ENCODE measurements at places on chromosomes 12 and 14. TPM values are rescaled to one million over a fixed set of nuclear protein-coding genes. Genes with fewer than 3 reads are reported as not detected.

DNA sequence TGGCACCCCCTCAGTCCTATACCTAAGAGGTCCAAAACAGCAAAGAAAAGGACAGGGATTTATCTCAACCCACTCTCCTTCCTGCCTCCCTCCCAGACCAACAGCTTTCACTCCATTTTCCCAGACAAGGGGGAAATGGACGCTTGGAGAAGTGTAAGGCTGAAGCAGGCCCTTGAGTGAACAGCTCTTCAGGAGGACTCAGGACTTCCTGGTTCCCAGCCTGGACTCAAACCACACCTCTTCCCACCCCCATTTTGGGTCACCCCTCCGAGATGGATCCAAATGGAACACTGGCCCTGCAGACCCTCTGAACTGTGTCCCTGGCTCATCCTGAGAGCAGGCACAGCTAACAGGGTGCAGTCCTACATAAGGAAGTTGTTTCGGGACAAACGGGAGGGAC lies 2.7 kb downstream of the KMT2D start:
- peaks cover 50% of the 10 kb centered on the region for H3K4me1 ChIP-seq
- peak; percentile 70 for DNase-seq
- H3K36me3 ChIP-seq: peaks cover 40% of the 10 kb centered on the region
- H3K27me3 ChIP-seq: no peaks in the 10 kb centered on the region

DNA sequence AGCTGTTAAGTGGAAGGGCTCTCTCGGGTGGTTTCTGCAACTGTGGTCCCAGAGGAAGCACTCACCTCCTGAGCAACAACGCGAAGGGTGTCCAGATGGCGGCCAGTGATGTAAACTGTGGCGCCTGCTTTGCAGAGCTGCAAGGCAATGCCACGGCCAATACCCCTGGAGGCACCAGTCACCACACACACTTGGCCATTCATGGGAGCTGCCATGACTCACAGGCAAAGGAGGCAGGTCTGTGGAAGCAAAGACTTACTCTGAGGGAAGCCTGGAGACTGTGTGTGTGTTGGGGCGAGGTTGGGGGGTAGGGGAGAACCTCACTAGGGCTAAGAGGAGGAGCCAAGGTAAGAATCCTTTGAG lies 707 bp downstream of the DHRS1 start:
- H3K27me3 ChIP-seq: no peaks in the 10 kb centered on the region
- H3K4me1 ChIP-seq: peaks cover 36% of the 10 kb centered on the region
- DNase-seq: peak; percentile 70
- H3K36me3 ChIP-seq: peaks cover 41% of the 10 kb centered on the region
- peak overlapping the region; percentile 86 for H3K4me3 ChIP-seq

SAMD15 gene
- total RNA-seq: 0.28 TPM

DNA sequence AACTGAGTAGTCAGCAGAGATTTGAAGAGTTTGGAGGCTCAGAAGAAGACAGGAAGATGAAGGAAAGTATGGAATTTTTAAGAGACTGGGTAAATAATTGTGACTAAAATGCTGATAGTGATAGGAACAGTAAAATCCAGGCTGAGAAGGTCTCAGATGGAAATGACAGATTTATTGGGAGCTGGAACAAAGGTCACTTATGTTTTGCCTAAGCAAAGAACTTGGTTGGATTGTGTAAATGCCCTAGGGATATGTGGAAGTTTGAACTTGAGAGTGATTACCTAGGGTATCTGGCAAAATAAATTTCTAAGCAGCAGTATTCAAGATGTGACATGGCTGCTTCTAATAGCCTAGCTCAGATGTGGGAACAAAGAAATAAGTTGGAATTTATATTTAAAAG lies 180.9 kb downstream of the TRHDE start:
- no peak overlapping the region for H3K4me3 ChIP-seq
- no peak overlapping the region for H3K27ac ChIP-seq
- no peaks in the 10 kb centered on the region for H3K4me1 ChIP-seq
- no peaks in the 10 kb centered on the region for H3K27me3 ChIP-seq

SDR9C7 gene
- not detected for total RNA-seq

- H3K27ac ChIP-seq: no peak overlapping the region
- H3K4me1 ChIP-seq: no peaks in the 10 kb centered on the region
- no peak overlapping the region for H3K4me3 ChIP-seq
- H3K36me3 ChIP-seq: no peaks in the 10 kb centered on the region
- no peak for DNase-seq
Observed at GRCh38 chr14:94935706-94936300, 165.9 kb upstream of the GSC start.

DNA sequence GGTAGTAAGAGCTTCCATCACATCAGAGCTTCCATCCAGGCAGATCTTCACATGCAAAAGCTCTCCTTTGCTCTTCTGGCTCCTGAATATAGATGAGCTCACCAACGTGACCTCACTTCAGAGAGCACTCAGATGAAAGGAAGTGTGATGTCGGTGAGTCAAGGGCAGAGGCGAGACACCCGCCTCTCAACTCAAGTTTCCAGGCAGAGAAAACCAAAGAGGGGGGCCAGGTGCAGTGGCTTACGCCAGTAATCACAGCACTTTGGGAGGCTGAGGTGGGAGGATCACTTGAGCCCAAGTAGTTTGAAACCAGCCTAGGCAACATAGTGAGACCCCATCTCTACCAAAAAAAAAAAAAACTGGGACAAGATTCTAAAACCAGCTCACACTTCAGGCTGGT lies 126.9 kb downstream of the DUSP6 start:
- H3K4me1 ChIP-seq: peaks cover 64% of the 10 kb centered on the region
- H3K27ac ChIP-seq: peak overlapping the region; percentile 95
- peak; percentile 92 for DNase-seq
- H3K36me3 ChIP-seq: peaks cover 12% of the 10 kb centered on the region
- no peaks in the 10 kb centered on the region for H3K27me3 ChIP-seq

DNA sequence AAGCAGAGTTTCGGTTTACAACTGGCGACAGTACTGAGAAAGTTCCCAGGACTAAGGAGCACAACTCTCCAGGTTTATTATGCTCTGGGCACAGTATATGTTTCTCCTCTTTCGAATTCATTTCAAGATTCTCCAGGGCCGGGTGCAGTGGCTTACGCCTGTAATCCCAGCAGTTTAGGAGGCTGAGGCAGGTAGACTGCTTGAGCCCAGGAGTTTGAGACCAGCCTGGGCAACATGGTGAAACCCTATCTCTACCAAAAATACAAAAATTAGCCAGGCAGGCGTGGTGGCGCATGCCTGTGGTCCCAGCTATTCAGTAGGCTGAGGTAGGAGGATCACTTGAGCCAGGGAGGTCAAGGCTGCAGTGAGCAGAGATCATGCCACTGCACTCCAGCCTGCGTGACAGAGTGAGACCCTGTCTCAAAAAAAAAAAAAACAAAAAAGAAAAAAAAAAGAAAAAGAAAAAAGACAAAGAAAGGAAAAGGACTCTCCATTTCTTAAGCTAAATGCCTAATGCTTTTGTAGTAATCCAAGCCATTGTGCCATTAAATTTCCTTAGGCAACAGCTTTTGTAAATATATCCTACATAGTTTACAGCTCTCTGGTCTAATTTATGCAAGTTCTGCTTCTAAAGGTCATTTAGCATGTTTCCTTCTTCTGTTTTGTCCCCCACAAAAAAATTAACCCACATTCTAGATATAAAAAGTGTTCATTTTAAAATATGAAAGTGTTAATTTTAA lies 34.8 kb downstream of the ATL1 start:
- no peaks in the 10 kb centered on the region for H3K4me1 ChIP-seq
- H3K4me3 ChIP-seq: no peak overlapping the region
- no peak for DNase-seq
- peaks cover 5% of the 10 kb centered on the region for H3K27me3 ChIP-seq

OTX2 gene
- not detected for total RNA-seq

- DNase-seq: no peak
- no peaks in the 10 kb centered on the region for H3K4me1 ChIP-seq
- H3K27ac ChIP-seq: no peak overlapping the region
- no peaks in the 10 kb centered on the region for H3K36me3 ChIP-seq
Observed at GRCh38 chr12:113751513-113751912, 214.6 kb downstream of the RBM19 start.

GRCh38 chr12:51406290-51406689 lies 15.1 kb upstream of the GALNT6 start:
- no peak overlapping the region for H3K4me3 ChIP-seq
- peaks cover 2% of the 10 kb centered on the region for H3K27me3 ChIP-seq
- H3K4me1 ChIP-seq: peaks cover 5% of the 10 kb centered on the region
- no peaks in the 10 kb centered on the region for H3K36me3 ChIP-seq

GPR68 gene
- total RNA-seq: 4.9 TPM

GRCh38 chr12:120885521-120885920 lies 18.6 kb downstream of the SPPL3 start:
- H3K27ac ChIP-seq: no peak overlapping the region
- no peak for DNase-seq
- H3K4me3 ChIP-seq: no peak overlapping the region
- H3K27me3 ChIP-seq: no peaks in the 10 kb centered on the region

DNA sequence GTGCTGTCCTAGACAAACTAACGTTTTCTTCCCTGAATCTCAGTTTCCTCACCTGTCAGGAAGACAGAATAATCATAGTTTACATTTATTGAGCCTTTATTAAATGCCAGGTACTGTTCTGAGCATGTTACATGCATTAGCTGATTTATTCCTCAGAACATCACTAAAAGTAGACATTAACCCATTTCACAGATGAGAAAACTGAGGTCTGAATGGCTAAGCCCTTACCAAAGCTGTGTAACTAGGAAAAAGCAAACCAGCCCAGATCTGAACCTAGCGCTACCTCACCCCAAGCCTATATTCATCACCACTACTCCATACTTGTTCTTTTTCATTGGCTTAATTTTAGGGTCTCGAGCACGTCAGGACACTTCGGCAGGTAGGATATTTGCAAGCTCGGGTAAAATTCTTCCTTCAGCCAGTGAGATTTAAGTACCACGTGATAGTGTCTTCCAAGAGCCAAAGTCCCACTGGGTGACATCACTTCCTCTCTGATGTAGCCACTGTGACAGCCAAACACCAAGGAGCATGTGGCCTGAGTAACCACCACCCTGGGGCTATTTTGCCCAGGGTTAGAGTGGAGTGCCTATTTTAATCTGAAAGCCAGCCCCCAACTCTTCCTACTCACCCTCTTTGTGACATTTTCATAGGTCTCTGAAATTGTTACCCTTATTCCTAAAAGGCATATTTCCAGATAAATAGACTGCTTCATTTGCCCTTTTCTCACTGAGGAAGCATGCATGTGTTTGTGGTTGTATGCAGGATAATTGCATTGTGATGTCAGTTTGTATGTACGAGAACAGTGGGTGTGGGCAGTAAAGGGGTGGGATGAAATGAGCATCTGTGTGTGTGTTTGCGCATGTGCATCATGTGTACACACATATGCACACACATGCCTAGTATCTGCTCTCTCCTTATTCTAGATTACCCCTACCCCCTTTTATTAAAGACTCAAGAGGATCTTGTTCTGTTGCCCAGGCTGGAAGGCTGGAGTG lies 62.2 kb upstream of the WSCD2 start:
- no peaks in the 10 kb centered on the region for H3K36me3 ChIP-seq
- no peaks in the 10 kb centered on the region for H3K4me1 ChIP-seq
- no peak overlapping the region for H3K4me3 ChIP-seq

TMPRSS12 gene
- not detected for total RNA-seq
